ENCODE measurements at places on chromosomes 3 and 15. TPM values are rescaled to one million over a fixed set of nuclear protein-coding genes. Genes with fewer than 3 reads are reported as not detected.

DNA sequence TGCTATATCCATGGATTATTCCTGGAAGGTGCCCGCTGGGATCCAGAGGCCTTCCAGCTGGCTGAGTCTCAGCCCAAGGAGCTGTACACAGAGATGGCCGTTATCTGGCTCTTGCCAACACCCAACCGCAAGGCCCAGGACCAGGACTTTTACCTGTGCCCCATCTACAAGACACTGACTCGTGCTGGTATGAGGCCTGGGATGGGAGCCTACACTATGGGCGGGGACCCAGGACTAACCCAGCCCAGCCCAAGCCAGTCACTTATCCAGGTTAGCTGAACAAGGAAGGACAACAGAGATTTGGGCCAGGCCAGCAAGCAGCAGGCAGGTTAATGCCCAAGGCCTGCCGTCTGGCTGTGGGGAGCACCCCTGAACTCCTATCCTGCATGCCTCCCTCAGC lies 45.3 kb downstream of the SEMA3G start:
- DNase-seq: no peak

- DNase-seq: peak; percentile 72
Observed at GRCh38 chr3:166446291-166446690, 609.1 kb upstream of the BCHE start.

GRCh38 chr3:54093491-54094248 lies 28.7 kb upstream of the CACNA2D3 start:
- DNase-seq: peak; percentile 32

DNA sequence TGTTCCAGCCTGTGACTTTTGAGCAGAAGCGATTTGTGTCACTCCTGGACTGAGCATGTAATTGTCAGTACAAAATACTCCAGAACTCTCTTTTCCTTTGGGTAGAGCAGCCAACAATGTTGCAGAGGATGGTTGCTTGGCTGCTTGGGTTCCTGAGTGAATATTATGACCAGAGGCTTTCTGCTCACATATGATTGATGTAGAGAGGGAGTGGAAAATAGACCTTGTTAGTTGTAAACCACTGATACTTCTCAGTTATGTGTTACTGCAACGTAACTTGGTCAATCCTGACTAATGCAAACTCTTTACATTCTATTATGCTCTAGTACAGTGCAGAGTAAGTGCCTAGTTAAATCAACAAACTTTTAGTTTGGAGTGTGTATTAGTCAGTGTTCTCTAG lies 322.6 kb upstream of the KCNH8 start:
- no peak for DNase-seq

- DNase-seq: no peak
Observed at GRCh38 chr3:111072031-111072921, 660 bp downstream of the NECTIN3 start.

DNA sequence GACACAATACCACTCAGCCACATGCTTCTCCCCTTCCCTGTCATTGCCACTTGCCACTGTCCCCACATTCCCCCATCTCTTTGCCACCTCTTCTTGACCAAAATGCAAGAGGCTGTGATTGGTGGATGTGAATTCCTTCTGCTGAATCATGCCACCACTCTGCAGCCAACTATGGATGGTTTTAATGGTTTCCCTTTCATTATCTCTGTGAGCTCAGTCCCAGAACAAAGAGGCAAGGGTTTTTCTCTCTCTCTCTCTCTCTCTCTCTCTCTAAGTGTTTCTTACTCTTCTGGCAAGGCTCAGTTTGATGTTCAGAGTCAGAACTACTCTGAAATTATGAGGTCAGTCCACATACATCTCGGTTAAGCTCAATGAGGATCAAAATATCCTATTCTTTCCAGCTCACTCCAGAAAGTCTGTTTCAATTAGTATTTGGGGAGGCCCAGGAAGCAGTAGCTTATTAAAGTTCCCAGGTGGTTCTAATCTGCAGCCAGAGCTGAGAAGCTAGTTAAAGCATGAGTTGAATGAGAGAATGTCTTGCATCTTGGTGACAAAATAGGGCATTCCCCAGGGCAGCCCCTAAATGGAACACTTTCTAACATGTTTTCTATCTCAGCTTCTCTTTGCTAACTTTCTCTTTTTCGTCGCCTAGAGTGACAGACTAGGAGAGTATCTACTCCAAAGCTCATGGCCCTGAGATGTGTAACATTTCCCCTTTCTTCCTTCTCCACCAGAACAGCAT lies 8.5 kb upstream of the ILDR1 start:
- DNase-seq: peak; percentile 10

Gene PLSCR2
- total RNA-seq: not detected

Gene CYP8B1
- not detected for total RNA-seq

Gene ASTE1
- 5.3 TPM for total RNA-seq

Gene CDHR4
- total RNA-seq: not detected

Gene DIPK2A
- total RNA-seq: 11.9 TPM
